ENCODE measurements at places on chromosomes 16 and 17.

GRCh38 chr17:75093548-75094158, 5.9 kb downstream of the SLC16A5 start:
- no peak for DNase-seq

- DNase-seq: no peak
Measured at GRCh38 chr16:27618165-27618564, 68.2 kb downstream of the KATNIP start.

DNA sequence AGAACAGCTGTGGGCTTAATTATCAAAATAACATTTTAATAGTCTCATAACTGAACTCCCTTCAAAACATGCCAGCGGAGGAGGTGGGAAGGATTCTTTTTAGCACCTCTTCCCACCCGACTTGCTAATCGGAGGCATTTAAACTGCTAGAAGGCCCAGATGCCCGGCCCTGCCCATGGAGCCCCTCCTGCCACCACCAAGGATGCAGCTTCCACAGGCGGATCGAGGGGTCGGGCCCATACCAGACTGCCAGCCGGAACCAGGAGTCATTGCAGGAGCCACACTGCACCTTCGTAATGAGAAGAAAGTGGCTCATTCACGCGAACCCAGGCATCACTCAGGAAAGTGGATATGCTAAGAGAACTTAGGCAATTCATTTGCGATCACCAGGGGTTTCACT, 201.2 kb downstream of the C16orf78 start:
- DNase-seq: no peak

GRCh38 chr17:66903781-66904180, 60.7 kb upstream of the CACNG4 start:
- DNase-seq: no peak

GRCh38 chr17:30352240-30352814, 18.5 kb upstream of the TMIGD1 start:
- DNase-seq: no peak

- no peak for DNase-seq
Measured at GRCh38 chr17:11565591-11565990, 32.7 kb upstream of the DNAH9 start.

GRCh38 chr16:66924527-66925321, 611 bp downstream of the RRAD start:
- DNase-seq: no peak

- DNase-seq: no peak
Measured at GRCh38 chr16:77295896-77296295, 96.7 kb downstream of the SYCE1L start.

DNA sequence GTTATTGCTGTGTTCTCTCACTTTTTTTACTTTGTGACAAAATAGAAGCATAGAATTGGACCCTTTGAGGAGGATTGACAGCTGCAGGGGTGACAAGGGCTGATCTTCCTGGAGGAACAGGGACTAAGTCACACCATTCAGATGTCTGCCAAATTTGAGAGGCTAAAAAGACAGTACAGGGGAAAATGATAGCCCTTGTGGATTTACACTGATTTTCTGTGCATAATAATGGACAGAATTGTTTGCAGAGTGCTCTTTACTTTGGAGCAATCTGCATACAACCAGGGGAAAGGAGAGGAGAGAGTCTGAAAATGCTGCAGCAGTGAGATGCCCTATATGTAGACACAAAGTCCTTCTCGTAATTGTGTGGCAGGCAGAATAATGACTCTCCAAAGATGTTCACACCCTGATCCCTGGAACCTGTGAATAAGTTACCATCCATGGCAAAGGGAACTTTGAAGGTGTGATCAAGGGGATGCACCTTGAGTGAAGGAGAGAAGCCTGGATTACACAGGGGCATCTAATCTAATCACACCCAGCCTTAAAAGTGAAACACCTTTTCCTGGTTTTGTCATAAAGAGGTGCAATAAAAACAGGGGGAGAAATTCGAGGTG, 221.4 kb upstream of the CPHXL start:
- no peak for DNase-seq

GRCh38 chr16:19997264-19997663, 76.4 kb downstream of the GPR139 start:
- no peak for DNase-seq

GRCh38 chr16:56702836-56703235, 20.6 kb downstream of the MT1X start:
- no peak for DNase-seq

DNA sequence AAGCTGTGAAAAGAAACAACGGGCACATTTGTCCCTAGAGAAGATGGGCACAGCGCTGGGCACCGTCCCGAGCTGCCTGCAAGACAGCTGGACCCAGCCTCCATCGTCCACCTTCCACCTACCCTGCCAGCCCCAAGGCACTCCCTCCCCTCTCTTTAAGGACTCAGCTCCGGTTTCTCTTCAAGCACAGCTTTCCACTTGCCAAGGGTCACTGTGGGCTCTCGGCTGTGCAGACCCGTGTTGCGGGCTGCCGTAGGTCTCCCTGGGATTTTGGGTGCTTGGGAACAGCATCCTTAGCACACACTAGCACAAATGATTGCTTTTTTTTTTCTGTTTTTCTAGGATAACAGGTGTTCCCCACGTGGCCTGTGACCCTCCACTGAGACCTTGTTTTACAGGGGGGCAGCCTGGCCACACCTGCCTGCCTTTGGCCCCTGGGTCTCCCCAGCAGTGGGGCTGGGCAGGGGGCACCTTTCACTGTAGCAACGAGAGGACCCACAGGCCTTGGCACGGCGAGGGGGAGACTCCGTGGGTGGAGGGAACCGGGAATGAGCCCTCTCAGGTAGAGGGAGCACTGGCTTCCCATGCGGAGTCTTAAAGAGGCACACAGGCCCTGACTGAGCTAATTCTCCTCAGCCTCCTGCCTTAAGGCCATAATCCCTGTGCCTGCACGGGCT, 1.4 kb downstream of the CHMP6 start:
- no peak for DNase-seq

- DNase-seq: no peak
Measured at GRCh38 chr16:83717814-83718213, 90.0 kb upstream of the HSBP1 start.

- no peak for DNase-seq
Measured at GRCh38 chr16:27129401-27129800, 62.7 kb downstream of the C16orf82 start.

- no peak for DNase-seq
Measured at GRCh38 chr16:47927330-47927729, 228.5 kb downstream of the ABCC12 start.

DNA sequence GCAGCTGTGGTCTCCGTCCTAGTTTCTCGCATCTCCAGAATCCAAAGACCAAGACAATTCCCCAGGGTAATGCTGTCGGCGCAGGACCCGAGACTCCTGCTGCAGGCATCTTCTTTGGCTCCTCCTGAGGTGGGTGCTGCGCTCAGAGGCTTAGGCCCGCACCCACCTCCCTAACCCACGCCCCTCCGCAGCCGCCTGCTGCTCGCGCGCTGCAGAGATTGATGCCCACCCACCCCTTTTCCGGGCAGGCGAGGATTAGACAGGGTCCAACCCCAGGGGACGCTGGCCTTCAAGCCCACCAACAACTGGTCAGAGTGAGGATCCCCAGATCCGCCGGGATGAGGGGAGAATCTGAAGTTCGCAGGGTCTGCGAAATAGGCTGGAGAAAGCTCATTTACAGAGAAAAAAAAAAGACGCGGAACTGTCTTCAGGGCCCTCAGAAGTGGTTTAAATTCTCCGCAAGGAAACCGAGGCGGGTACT, 27.9 kb downstream of the SLFN11 start:
- DNase-seq: no peak

DNA sequence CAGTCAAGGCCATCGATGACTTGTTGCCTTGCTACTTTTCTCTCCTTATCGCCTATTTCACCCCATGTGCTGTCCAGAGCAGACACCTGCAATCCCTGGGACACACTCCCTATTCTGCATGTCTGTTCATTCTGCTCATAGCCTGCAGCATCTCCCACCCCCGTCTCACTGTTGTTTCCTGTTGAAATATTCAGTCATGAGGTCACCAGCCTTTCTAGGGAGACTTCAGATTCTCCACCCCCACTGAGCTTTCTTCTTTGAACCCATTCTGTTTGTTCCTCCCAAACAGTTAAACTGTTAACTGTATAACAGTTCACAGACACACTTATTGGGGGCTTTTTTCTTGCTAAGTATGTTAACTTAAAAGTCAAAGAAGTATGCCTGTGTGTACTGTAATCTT, 94.4 kb downstream of the AATF start:
- no peak for DNase-seq

GRCh38 chr16:30884760-30885159, 9.1 kb downstream of the BCL7C start:
- no peak for DNase-seq

- no peak for DNase-seq
Measured at GRCh38 chr17:79125503-79125902, 50.9 kb downstream of the ENGASE start.

GRCh38 chr16:1126044-1126443, 26.9 kb upstream of the CACNA1H start:
- no peak for DNase-seq

DNA sequence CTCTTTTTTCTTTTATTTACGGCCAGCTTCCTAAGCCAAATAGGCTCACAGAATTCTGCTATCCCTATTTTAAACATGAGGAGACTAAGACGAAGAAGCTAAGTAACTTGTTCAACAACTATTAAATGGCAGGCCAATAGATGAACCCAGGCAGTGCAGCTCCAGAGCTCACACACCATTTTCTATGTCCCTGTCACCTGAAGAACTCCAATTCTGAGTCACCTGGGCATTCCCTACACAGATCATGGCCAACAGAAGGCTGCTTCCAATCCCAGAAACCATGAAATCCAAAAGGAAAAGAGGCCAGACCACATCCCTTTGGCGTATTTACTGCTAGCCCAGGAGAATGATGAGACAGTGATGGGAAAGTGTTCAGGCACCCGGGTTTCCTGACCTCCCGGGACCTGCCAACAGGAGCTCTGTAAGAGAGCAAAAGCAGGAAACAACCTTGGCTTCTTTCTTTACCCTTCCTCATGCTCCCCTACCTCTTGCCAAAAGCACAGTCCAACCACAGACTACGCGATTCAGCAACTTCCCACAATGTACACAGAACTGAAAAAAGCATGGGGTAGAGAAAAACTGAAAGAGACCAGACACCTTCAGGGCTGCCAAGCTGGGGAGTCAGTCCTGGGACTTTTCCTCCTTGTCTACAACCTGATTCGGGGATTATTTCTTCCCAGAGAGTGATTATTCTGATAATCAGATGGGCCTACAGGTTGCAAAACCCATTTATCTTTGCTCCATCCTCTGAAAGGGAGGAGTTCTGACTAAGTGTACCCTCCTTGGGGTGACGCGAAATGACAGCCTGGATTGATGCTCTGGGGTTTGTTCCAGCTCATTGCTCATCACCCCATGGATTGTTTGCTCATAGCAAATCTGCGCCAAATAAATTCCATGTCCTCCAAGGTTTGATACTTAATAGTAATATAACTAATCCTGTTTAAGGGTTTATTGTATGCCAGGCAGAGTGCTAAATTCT, 47.8 kb upstream of the HAS3 start:
- no peak for DNase-seq

- DNase-seq: no peak
Measured at GRCh38 chr17:40550608-40551007, 14.7 kb downstream of the CCR7 start.

GRCh38 chr17:38701504-38702165, 3.4 kb upstream of the MLLT6 start:
- DNase-seq: no peak

DNA sequence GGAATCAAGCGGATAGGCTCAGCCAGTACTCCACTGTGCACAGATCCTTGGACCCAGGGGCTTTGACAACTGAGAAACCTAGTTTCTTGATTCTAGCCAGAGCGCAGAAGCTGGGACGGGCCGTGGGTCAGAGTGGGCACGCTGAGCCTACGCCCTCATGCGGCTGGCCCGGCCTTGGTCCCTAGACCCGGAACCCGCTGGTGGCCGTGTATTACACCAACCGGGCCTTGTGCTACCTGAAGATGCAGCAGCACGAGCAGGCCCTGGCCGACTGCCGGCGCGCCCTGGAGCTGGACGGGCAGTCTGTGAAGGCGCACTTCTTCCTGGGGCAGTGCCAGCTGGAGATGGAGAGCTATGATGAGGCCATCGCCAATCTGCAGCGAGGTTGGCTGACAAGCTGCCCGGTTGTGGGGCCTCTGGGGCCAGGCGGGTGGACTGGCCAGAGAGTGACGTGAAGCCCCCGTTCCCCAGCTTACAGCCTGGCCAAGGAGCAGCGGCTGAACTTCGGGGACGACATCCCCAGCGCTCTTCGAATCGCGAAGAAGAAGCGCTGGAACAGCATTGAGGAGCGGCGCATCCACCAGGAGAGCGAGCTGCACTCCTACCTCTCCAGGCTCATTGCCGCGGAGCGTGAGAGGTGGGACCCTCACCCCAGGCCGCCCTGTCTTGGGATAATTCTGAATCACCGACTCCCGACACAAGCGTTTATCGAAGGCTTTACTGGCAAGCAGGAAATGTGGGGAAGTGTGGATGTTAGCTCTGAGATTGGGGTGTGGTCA, 946 bp downstream of the STUB1 start:
- DNase-seq: no peak

DNA sequence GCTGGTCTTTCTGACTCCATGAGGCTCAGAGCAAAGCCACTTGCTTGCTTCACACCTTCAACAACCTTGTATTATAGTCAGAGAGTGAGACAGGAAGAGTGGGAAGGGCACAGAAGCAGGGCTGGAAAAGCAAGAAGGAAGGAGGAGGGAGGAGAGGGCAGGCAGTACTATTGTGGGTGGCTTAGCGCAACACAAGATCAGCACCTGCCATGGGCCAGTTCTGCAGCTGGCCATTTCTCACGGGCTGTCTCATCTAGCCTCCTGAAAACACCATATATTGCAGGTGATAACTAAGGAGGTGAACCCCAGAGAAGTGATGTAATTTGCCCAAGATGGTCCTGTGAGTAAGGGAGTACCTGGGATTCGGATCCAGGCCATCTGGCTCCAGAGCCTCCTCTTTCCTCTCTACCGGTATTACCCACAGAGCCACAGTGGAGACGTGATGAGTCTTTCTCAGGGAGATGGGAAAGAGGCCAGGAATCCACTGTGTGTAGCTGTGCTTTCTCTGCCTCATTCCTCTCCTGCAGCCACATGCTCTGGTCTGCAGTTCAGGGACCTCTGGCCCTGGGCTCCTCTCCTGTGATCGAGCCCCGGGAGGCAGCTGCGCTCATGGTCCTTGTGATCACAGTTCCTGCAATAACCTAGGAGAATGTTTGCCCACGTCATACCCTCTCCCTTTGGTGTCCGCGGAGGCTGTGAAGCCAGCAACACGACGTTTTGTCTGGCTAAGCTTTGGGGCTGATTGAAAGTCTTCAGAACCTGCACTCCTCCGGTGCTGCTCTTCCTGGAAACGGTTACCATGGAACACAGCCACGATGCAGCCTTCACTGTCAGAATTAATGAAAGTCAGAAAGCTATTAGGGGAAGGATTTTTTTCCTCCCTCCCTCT, 178.1 kb upstream of the CCL2 start:
- no peak for DNase-seq

DNA sequence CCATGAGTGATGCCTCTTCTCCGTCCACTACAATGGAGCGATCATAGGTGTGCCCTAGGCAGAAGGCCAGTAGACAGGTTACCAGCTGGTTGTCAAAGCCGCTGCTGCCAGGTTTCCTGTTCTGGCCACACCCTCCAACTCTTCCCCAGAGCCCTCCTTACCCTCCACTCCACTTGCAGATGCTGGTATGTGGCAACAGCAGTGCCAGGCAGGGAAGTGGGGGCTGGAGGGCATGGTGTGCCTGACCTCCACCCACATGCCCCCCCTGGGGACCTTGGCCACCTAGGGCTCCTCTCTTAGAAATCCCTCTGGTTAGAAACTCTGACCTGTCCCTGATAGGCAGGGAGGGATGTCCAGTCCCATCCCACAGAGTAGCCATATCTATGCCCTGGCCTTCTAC, 1.5 kb downstream of the RRAD start:
- no peak for DNase-seq

- DNase-seq: no peak
Measured at GRCh38 chr16:83136419-83136818, 509.6 kb downstream of the CDH13 start.

Measured in NCI-H2107 (cell line).